Esophagus mucosa (tissue), 1 donor: ENCODE measurements at places on chromosomes 3 and 15.

DNA sequence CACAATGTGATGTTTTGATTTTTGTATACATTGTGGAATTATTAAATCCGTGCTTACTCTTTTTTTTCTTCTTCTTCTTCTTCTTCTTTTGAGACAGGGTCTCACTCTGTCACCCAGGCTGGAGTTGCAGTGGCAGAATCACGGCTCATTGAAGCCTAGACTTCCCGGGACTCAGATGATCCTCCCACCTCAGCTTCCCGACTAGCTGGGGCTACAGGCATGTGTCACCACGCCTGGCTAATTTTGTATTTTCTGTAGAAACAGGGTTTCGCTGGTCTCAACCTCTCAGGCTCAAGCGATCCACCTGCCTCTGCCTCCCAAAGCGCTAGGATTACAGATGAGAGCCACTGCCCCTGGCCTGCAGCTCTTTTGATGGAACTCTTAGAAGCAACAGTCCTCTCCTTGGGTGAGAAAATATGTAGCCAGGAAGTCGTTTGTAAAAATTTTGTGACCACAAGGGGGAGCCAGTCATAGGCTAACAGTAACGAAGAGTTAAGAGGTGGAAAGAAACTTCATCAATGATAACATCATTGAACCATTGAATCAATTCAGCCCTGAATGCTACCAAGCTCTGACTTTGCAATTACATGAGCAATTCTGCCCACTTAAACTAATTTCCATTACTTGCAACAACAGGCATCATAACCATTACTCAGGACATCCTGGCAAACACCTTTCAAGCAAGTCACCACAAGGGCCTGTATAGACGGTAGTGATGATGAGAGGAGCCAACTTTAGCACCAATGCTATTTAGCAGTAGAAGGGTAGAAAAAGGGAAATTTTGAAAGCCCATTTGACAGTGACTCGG, 16.7 kb upstream of the CMTM7 start:
- ATAC-seq: peak; percentile 46

DNA sequence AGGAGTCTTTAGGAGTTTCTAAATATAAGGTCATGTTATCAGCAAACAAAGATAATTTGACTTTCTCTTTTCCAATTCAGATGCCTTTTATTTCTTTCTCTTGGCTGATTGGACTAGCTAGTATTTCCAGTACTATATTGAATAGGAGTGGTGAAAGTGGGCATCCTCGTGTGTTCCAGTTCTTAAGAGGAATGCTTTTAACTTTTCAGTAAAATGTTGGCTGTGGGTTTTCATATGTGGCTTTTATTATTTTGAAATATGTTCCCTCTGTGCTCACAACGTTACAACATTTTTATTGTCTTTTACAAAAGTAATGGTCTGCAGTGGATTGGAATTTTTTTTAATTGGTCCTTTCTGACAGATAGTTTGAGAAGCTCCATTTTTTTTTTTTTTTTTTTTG, 8.2 kb upstream of the ZNF280D start:
- no peak for ATAC-seq

- ATAC-seq: no peak
These were observed 38.4 kb upstream of the BFSP2 start for GRCh38 chr3:133361435-133361834.

DNA sequence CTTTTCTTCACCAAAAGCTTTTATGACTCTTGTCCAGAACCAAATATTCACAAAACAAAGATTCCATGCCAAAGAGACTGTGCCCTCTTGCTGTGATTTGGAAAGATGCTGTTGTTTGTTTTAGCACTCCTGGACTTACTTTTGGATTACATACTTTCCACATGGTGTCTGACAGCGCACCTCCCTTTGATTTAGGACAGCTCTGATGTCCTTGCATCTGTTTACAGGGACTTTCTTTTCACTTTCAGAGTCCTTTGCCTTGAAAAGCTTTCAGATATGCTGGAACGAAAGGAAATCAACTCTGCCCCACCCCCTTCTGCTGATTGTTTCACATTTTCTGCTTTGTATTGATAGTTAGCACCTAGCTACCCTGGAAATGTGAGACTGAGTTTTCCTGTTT, 133.0 kb upstream of the NR2E3 start:
- peak; percentile 58 for ATAC-seq

GRCh38 chr15:55928955-55929354, 64.5 kb downstream of the NEDD4 start:
- no peak for ATAC-seq
